SHP77 (cell line): ENCODE measurements at places on chromosomes 5 and 9.

DNA sequence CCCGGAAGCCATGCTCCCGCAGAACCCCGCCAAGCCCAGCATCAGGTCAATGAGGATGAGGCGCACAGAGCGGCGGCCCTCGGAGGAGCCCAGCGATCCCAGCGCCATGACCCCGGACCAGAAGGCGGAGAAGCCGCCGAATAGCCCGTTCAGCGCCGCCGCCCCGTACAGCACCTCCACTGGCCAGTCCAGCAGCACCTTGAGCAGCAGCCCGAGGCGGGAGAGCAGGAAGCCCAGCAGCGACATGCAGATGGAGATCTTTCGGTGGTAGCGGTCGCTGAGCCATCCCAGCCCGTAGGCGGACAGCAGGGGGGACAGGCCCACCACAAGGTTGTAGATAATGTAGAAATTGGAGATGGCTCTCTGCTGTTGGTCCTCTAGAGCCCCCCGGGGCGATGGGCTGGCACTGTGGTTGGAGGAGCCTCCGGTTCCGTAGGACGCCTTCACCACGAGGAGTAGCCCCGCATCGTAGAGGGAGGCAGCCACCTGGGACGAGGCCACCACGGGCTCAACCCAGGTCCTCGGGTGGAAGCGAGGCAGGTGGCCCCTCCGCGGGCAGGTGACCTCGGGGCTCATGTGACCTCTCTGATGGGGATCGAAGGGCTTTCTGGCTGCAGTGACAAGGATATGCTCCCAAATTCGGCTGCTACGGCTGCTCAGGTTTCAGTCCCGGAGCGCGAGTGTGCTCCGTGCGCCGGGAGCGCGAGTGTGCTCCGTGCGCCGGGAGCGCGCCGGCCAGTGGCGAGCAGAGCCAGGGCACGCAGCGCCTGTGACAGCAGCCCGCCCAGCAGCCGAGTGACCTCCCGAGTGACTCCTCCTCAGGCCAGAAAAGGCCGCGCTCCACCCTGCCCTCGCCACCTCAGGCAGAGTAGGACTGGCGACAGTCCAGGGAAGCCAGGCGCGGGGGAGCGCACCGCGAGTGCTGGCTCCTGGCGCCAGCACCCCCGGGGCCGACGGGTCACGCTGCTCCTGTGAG lies at the start of gene SLC46A2:
Gene SLC46A2 (minus strand): TSS at position 771 of the 976 bp plus-strand sequence. CDS start 195 bp downstream, at position 576.
- DNase-seq: no peak

GRCh38 chr5:145130996-145131395 lies 704.1 kb downstream of the PRELID2 start:
- DNase-seq: no peak

DNA sequence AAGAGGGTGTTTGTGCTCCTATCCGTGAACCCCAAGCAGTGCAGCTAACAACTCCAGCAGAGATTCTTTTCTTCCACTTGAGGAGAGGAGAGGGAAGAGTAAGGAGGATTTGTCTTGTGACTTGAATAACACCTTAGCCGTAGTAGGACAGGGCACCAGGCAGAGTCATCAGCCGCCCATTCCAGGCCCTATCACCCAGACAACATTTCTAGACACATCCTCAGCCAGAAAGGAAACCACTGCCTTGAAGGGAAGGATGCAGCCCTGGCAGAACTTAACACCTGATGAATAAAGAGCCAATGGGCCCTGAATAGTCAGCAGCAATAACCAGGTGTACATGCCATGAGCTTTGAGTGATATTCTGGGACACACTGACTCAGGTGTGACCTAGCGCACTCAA lies 1013.0 kb upstream of the COX7C start:
- DNase-seq: no peak

- DNase-seq: no peak
Observed at GRCh38 chr5:101505891-101506570, 602.9 kb upstream of the ST8SIA4 start.

- no peak for DNase-seq
Observed at GRCh38 chr5:40483316-40483715, 196.4 kb upstream of the PTGER4 start.

GRCh38 chr9:78269784-78270183 lies 27.1 kb upstream of the PSAT1 start:
- DNase-seq: no peak

GRCh38 chr9:137048655-137049543 lies 2.9 kb upstream of the NPDC1 start:
- DNase-seq: no peak

- DNase-seq: no peak
Observed at GRCh38 chr5:123732257-123732656, 220.3 kb downstream of the CSNK1G3 start.

DNA sequence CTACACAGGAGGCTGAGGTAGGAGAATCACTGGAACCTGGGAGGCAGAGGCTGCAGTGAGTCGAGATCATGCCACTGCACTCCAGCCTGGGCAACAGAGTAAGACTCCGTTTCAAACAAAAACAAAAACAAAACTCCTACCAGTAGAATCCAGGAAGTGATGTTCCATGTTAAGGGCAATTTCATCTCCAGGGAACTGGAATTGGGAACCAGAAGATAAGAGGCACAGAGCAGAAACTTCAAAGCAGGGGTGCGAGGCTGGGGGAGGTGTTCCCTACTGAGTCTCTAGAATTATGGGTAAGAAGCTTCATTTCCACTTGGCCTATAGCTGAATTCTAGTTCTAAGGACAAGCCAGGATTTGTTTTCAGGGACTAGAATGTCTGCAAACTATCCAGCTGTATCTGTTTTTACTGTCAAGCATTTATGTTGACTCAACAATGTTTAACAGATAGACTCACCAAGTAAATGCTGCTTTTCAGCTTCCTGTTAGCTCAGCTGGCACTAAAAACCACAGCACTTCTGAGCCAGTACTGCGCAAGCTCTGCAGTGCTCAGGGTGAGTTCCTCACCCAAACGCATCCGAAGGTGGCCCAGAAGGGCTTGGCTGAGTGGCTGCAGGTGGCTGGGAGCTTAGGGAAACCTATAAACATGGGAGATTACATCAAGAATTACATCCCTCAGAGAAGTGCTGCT lies 320.1 kb downstream of the MTRR start:
- peak; percentile 96 for DNase-seq
